Muscle of arm (tissue), 14 donors: ENCODE measurements at places on chromosomes 6 and 20. TPM values are rescaled to one million over a fixed set of nuclear protein-coding genes. Genes with fewer than 3 reads are reported as not detected.

DNA sequence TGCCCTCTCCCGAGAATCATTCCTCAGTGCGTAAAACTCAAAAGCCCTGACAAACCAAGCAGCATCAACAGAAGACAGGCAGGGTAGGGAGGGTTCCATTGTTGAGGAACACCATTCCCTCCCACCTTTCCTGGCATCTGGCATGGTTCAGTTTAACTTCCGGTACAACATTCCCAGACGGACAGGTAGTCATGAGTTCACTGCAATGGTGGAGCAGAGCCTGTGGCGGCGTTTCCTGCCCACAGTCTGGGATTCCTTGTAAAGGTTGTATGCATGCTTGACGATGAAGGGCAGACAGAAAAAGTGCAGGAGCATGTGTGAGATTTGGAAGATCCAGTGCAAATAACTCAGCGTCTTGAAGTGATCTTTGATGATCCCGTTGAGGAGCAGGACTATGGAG, 42.3 kb downstream of the PIM1 start:
- DNase-seq = no peak

GRCh38 chr6:113585246-113585645, 271.9 kb upstream of the MARCKS start:
- DNase-seq = no peak

- DNase-seq = no peak
Measured at GRCh38 chr6:15623276-15624116, 39.3 kb downstream of the DTNBP1 start.

- no peak for DNase-seq
Measured at GRCh38 chr6:33925210-33925609, 121.4 kb upstream of the MLN start.

DNA sequence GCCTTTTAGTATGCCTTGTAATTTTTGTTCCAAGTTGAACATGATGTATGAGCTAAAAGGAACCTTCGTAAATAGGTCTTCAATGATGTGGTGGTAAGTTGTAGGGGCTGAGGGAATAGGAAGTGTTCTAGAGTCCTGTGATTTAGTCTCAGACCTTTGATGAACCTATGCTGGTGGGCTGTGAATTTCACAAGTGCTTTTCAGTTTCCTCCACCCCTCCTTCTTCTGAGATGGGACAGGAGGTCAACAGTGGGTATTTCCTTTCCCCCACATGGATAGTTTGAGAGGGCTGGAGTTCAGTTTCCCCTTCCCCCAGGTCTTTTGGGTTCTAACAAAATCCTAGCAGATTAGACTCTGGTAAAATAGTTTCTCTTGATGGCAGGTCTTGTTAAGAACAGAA, 121.0 kb upstream of the ATXN1 start:
- DNase-seq = no peak

- DNase-seq = peak; percentile 2
Measured at GRCh38 chr6:72580281-72580940, 41.5 kb upstream of the KCNQ5 start.

GRCh38 chr6:5351552-5352210, 90.4 kb downstream of the FARS2 start:
- DNase-seq = no peak

Gene SOX18
- 7.3 TPM for polyA plus RNA-seq

Gene ELOVL2
- 2.7 TPM for polyA plus RNA-seq

Gene GLP1R
- not detected for polyA plus RNA-seq

Gene VWA7
- 1.8 TPM for polyA plus RNA-seq

Gene AKAP12
- polyA plus RNA-seq = 200 TPM
